ENCODE measurements at places on chromosomes 11 and 22. TPM values are rescaled to one million over a fixed set of nuclear protein-coding genes. Genes with fewer than 3 reads are reported as not detected.

CECR2 gene
- total RNA-seq: 32.3 TPM

DNA sequence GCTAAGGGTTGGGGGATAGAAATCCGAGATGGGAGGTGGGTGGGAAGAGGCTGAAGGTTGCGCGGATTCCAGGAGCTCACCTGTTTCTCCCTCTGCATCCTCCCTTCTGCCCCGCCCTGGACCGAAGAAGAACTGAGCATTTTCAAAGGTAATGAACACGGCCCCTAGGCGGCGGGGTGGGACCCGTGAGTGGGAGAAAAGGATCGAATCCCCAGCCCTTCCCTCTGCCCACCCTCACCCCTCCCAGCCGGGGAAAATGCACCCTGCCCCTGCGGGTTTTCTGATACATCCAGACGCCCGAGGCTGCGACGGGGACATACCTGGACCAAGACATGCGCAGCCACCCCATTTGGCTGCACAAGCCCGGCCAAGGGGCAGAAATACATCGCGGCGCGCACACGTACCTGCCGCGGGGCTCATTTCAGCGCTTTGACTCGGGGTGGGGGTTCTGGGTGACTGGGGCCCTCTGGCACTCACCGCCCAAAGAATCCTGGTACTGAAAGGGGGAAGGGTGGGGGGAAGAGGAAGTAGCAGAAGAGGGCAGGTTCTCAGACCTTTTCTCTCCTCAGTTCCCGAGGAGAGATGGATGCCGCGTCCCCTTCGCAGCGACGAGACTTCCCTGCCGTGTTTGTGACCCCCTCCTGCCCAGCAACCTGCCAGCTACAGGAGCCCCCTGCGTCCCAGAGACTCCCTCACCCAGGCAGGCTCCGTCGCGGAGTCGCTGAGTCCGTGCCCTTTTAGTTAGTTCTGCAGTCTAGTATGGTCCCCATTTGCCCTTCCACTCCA, 6.0 kb downstream of the VSIG2 start:
- peaks cover 10% of the 10 kb centered on the region for H3K4me1 ChIP-seq
- no peak overlapping the region for H3K27ac ChIP-seq

DNA sequence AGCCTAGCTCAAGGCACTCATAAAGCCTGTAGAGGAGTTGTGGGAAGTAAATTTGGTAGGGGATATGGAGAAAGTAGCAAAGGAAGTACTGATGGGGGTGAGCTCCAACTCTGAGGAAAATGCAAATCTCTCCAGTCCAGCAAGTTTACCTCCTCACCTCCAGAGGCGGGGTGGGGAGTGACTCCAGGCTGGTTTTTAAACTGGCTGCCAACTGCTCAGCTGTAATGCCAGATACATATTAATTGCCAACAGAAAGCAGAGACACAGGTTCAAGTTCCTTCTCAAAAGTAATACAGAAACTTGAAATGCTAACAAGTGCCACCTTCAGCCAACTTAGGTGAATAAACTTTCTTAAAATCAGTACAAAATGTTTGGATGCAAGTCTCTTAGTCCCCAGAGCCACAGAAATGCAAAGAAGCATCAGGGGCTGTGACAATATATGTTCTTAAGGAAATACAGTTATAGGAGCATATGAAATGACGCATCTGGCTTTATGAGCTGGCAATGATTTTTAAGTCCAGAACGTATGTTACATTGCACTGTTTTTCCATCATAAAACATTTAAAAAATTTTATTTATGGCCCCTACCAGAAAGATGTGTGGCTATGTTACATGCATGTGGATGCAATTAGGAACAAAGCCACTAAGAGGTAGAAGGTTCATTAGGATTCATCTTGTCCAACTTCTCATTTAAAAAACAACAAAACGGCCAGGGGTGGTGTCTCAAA, 436.4 kb upstream of the CCDC90B start:
- H3K36me3 ChIP-seq: no peaks in the 10 kb centered on the region
- peaks cover 12% of the 10 kb centered on the region for H3K4me1 ChIP-seq
- H3K27ac ChIP-seq: no peak overlapping the region

MPPED2 gene
- 19.9 TPM for total RNA-seq

- H3K36me3 ChIP-seq: no peaks in the 10 kb centered on the region
- H3K27ac ChIP-seq: peak overlapping the region; percentile 82
- no peaks in the 10 kb centered on the region for H3K27me3 ChIP-seq
- H3K4me1 ChIP-seq: peaks cover 35% of the 10 kb centered on the region
Measured at GRCh38 chr11:62508336-62509058, 38.1 kb downstream of the AHNAK start.

ZNF215 gene
- total RNA-seq: 1.6 TPM

SEC14L6 gene
- total RNA-seq: 2.4 TPM

DNA sequence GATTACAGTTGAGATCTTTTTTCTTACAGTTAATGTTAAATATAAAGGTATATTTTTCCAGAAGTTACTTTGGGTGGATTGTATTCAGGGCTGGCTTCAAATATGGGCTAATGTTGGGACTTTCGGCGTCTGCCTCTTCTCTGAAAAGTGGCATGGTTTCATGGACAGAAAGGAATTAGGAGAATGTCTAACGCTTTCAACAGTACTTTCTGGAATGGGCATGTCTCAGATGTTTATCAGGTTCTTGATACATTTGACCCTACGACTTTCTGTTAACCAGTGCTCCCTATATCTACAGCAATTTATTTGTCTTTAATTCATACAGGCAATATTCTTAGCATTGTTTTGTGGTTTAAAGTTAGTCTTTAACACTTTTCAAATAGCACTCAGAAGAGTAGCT, 33.7 kb downstream of the ZC3H12C start:
- H3K27ac ChIP-seq: no peak overlapping the region
- H3K4me3 ChIP-seq: no peak overlapping the region
- DNase-seq: peak; percentile 14
- peaks cover 12% of the 10 kb centered on the region for H3K4me1 ChIP-seq
- no peaks in the 10 kb centered on the region for H3K36me3 ChIP-seq
- H3K27me3 ChIP-seq: no peaks in the 10 kb centered on the region

GRCh38 chr11:100687630-100688395, 725 bp downstream of the ARHGAP42 start:
- H3K27me3 ChIP-seq: no peaks in the 10 kb centered on the region
- peak overlapping the region; percentile 96 for H3K27ac ChIP-seq
- H3K36me3 ChIP-seq: no peaks in the 10 kb centered on the region
- H3K4me1 ChIP-seq: peaks cover 37% of the 10 kb centered on the region

DNA sequence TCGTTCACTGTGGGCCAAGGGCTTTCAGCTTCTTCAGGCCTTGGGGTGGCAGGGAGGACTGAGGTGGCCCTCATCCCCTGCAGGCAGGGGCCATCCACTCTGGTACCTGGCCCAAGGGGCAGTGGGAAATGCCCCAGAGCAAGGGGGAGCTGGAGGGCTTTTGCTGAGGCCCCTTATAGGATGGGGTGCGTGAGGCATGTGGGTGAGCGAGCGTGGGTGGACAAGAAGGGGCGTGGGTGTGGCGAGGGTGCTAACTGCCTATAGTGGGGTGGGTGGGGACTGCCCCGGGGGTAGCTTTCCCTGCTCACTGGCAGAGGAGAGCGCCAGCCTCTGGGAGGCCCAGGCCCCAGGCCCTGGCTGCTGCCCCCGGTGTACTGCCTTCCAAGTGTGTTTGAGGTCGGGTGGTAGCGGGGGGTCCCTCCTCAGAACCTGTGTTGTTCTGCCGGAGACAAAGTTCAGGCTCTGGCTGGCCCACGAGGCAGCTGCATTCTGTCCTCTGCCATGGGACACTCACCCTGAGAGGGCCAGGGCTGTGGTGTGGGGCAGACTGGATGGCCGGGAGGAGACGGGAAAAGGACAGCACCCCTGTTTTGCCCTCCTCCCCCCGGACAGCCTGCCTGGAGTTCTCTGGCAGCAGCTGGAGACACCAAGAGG, 3.4 kb downstream of the FLRT1 start:
- peaks cover 50% of the 10 kb centered on the region for H3K27me3 ChIP-seq
- H3K36me3 ChIP-seq: no peaks in the 10 kb centered on the region
- H3K27ac ChIP-seq: no peak overlapping the region

DNA sequence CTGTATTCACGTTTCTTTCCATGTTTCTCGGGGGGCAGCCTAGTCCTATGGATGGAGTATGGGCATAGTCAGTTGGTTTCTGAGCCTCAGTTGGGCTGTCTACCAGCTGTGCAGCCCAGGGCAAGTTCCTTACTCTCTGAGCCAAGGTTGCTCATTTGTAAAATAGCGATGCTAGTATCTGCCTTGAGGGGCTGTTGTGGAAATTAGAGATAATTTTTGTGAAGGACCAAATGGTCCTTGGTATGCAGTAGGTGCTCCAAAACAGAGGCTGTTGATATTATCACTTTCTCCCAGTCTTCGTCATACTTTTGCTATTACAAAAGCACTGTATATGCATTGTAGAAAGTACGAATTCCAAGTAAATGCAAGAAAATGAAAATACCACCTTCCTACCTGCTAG, 82.7 kb upstream of the MYOD1 start:
- no peak overlapping the region for H3K27ac ChIP-seq
- H3K4me3 ChIP-seq: no peak overlapping the region
- no peaks in the 10 kb centered on the region for H3K27me3 ChIP-seq
- H3K36me3 ChIP-seq: no peaks in the 10 kb centered on the region
- no peaks in the 10 kb centered on the region for H3K4me1 ChIP-seq

INSC gene
- not detected for total RNA-seq

RAPSN gene
- not detected for total RNA-seq
